ENCODE measurements at places on chromosomes 13 and 19. TPM values are rescaled to one million over a fixed set of nuclear protein-coding genes. Genes with fewer than 3 reads are reported as not detected.
A peak's percentile ranks its signal among the peaks of the same experiment; 100 is the strongest.

- no peak for DNase-seq
- no peaks in the 10 kb centered on the region for H3K27me3 ChIP-seq
- H3K36me3 ChIP-seq = no peaks in the 10 kb centered on the region
- H3K27ac ChIP-seq = no peak overlapping the region
- no peak overlapping the region for H3K4me3 ChIP-seq
- H3K4me1 ChIP-seq = peaks cover 7% of the 10 kb centered on the region
Observed at GRCh38 chr13:77510156-77510555, 25.4 kb upstream of the SCEL start.

DNA sequence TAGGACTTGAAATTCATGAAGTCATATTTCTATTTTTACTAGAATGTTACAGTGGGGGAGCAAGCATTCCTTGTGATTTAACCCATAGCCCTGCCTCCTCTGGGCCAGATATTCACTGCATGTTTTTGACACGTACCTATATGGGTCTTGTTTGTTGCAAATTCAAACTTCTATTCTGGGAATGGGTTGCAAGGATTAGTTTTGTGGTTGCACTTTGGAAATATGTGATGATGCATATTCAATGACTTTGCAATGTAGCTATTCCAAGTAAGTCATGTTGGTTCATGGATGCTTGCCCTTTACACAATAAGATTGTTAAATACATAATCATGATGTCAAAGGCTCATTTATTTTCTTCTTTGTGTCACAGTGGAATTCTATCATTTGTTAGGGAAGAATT is 440.8 kb downstream of the TDRD3 start:
- H3K36me3 ChIP-seq = no peaks in the 10 kb centered on the region
- DNase-seq = no peak
- no peaks in the 10 kb centered on the region for H3K27me3 ChIP-seq
- no peaks in the 10 kb centered on the region for H3K4me1 ChIP-seq
- no peak overlapping the region for H3K4me3 ChIP-seq

DNA sequence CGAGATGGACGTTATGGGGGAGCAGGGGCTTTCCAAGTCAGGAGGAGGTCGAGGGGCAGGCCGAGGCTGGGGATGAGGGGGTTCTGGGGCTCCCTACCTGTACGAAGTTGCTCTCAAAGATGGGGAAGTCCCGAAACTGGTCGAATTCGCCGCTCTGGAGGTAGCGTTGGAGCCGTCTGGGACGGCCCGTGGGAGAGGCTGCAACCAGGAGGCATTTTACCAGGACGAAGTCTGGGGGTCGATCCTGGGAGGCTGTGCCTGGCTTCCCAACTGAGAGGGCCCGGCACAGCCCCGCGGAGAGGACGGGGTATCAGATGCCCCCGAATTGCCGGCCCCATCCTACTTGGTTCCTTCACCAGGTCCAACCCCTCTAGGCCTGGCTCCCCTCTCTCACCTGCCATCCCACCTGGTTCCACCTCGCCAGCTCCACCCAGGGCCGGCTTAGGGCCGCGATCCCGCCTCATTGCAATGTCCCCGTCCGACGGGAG is 527 bp upstream of the EMC10 start:
- H3K36me3 ChIP-seq = peaks cover 23% of the 10 kb centered on the region
- peak overlapping the region; percentile 95 for H3K4me3 ChIP-seq
- peak overlapping the region; percentile 88 for H3K27ac ChIP-seq
- H3K4me1 ChIP-seq = peaks cover 24% of the 10 kb centered on the region
- no peak for DNase-seq

DNA sequence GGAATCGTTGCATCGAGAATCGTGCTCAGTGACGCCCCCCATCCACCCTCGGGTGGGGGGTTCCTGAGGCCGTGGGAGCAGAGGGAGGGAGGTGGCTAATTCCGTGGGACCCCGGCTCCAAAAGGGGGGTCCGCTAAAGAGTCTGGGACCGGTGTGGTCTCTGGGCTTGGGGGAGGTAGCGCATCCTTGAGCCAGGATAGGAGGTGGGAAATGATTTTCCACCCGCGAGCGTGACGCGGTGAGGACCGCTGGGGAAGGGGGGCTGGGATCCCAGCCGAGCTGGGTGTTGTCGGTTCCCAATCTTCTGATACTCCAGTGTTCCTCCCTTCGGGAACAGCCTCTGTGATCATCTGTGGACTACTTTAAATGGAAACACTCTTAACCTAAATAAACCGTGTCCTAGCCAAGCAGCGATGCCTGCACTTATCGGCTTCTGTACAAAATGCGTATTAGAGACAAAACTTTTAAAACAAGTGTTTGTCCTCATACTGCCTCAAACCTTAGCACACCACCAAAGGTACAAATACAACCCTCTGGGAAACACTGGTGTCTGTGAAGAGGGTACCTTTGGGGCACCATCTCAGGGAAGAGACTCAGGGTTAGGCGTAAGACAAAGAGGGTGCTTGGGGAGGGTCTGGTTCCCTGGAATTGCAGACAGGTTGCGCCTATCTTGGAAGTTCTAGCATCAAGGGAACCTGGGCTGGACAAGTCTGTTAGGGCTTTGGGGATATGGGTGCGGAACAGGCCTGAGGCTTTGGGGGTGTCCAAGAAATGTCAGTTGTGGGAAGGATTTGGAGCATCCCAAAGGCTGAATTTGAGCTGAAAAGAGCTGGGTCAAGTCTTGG is 16.0 kb downstream of the KCNC3 start:
- no peaks in the 10 kb centered on the region for H3K36me3 ChIP-seq
- DNase-seq = no peak
- H3K27me3 ChIP-seq = peaks cover 28% of the 10 kb centered on the region
- no peak overlapping the region for H3K4me3 ChIP-seq

The CGB1 gene
- total RNA-seq = not detected
